ENCODE measurements at places on chromosomes 16 and 17.
A peak's percentile ranks its signal among the peaks of the same experiment; 100 is the strongest.

GRCh38 chr17:50818921-50819657, 16.3 kb upstream of the WFIKKN2 start:
- no peak for DNase-seq

DNA sequence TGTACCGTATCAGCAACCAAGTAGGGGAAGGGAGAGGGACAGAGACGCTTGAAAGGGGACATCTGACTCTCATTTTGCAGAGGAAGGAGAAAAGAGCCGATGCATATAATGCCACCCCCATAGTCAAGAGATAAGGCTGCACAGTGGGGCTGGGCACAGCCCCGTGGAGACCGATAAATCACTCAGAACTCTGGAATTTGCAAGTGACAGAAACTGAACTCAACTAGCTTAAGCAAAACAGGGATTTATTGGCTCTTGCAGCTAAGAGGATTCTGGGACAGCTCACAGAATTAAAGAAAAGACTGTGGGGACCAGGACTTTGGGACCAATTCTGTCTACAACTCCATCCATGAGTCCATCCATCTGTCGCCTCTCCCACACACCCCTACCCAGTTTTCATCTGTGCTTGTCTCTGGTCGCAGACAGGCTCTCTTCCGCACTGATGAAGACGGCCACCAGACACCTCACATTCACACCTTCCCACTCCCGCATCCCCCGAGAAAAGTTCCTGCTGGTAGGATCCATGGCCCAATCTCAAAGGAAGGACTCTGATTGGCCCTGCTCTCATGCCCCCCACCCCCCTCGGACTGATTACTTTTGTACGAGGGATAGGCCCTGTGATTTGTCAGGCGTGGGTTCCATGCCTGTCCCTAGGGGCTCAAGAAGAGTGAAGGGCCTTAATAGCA, 105.9 kb upstream of the RPL38 start:
- DNase-seq: no peak

GRCh38 chr16:54953461-54953860, 22.8 kb downstream of the IRX5 start:
- no peak for DNase-seq

GRCh38 chr16:997440-998051, 16.0 kb downstream of the SOX8 start:
- no peak for DNase-seq

DNA sequence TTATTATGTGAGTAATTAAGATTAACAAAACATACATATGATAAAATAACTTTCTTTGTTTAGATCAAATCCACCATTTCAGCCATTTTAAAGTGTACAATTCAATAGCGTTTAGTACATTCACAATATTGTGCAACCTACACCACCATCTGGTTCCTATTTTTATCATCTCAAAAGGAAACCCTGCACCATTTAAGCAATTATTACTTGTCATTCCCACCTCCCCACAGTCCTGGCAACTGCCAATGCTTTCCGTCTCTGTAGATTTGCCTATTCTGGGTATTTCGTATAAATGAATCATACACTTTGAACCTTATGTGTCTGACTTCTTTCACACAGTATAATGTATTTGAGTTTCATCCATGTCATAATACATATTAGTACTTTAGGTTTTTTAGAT, 162.5 kb upstream of the CNTNAP4 start:
- no peak for DNase-seq

- no peak for DNase-seq
Observed at GRCh38 chr17:12386225-12386624, 279.5 kb upstream of the MYOCD start.

GRCh38 chr16:84992717-84993075, 18.6 kb downstream of the ZDHHC7 start:
- DNase-seq: no peak

DNA sequence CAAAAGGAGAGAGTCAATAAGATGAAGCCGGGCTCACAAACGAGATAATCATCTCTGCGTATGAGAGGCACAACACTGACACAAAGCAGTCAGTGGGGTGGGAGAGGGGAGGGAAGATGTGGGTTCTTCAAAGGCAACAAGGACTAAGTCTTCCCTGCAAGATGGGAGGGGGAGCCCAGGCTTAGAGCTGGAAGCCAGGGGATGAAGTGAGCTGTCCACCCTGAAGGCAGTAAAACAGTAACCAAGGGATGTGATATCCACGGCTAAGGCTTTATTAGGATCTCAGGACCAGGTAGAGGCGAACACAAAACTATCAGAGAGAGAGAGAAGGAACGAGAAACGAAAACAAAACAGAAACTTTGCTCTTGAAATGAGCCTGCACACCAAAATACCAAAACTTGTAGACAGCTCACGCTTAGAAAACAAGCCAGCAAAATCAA, 115.9 kb downstream of the DYNLRB2 start:
- DNase-seq: no peak

DNA sequence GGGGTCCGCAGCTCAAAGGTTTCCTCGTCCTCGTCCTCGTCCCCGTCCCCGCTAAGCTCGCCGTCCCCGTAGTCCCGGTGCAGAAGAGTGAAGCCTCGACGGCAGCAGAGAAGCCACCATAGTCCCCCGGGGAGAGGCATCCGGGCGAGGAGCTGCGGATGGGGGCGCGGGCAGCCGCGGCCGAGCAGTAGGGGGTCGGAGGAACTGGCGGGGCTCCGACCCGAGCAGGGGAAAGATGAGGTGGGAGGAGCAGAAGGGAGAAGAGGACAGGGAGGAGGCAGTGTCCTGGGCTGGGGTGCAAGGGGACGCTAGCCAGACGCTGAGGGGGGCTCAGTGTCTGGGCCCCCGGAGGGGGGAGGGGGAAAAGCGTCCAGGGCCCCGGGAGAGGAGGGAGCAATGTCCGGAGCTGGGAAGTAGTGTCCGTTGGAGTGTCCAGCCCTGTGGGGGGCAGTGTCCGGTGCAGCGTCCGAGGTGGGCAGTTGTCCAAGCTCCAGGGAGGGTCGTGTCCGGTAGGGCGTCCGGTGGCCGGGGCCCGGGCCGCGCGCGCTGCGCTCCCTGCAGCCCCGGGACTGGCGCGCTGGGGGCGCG, at the start of gene PLEKHH3:
Gene PLEKHH3, minus strand, starts transcription at position 571 of the 588 bp plus-strand sequence. Its CDS starts 431 bp downstream, at position 140.
- DNase-seq: peak; percentile 61

DNA sequence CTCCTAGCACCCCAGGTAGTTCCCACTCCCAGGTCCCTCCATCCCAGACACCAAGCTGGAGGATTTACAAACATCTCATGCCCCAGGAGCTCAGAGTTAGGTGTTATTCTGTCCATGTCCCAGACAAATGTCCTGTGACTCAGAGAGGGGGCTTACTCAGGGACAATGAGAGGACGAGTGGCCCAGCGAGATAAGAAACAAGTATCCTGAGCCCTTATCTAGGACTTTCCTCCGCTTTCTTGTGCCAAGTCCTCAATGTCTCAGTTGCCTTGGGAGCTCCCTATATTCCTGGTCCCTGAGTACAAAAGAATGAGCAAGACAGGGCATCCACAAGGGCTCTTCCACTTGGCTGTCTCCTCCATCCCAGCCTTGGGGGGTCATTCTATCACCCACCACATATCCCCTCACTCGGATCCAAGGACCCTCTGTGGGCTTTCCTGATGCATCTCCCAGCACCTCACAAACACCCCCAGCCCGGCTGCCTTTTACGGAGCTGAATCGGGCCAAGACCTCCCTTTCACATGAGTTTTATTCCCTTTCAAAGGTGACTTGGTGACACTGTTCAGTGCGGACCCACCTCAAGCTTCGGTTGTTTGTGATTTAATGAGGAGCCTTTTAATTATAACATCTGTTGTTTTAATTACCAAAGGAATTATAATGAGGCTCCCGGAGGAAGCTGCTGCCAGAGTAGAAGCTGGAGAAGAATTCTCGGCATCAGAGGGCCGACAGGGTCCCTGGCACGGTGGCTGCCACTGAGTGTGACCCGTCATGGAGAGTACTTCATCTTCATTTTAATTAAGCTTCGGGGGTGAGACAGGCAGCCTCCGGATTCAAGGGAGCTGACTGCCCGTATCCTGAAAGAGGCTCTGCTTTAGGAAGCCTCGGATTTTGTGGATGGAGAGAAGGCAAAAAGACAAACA, 121.5 kb downstream of the WSCD1 start:
- DNase-seq: no peak

- no peak for DNase-seq
Observed at GRCh38 chr16:49089039-49089438, 192.6 kb downstream of the CBLN1 start.

DNA sequence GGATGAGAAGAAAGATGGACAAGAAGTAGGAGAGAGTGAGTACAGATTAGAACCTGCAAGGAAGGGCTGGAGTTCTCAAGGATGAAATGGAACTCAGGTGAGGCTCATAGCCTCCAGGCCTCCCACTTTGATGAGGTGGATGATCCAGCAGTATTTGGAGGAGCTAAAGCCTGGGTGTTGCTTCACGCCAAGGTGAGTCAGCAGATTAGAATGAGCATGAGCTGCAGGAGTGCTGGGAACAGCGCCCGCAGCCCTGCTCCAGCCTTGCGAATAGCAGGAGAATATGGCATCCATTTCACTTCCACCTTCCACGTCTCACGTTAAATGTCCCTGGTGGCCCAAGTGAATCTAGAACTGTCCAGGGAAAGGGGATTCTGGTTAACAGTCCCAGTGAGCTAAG, 94.4 kb upstream of the CPHXL start:
- no peak for DNase-seq

- DNase-seq: no peak
Observed at GRCh38 chr16:57504001-57504400, 17.7 kb upstream of the DOK4 start.

DNA sequence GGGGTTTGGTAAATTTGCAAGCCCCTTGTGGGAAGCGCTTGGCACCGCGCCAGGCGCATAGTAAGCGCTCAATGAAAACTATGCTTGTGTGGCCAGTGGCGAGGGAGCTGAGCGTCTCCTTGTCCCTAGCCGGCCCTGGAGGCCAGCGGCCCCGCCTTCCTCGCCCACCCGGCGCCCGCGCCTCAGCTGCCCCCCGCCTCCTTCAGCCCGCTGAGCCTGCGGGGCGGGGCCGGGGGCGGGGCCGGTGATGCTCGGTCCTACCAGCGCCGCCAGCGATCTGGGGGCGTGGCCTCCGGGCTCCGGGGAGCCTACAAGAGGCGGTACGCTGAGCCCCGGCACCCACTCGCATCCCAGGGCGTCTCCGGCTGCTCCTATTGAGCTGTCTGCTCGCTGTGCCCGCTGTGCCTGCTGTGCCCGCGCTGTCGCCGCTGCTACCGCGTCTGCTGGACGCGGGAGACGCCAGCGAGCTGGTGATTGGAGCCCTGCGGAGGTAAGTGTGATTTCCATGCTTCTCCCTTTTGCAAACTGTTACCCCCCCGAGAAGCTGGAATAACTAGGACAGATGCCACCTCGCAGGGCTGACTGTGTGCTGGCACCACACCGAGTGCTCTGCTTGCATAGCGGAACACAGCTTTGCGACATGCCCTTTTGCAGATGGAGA, at the start of gene CRISPLD2:
Gene CRISPLD2, plus strand, starts transcription at position 342 of the 661 bp plus-strand sequence. CDS start 18,511 bp downstream, outside the sequence.
- DNase-seq: peak; percentile 93

DNA sequence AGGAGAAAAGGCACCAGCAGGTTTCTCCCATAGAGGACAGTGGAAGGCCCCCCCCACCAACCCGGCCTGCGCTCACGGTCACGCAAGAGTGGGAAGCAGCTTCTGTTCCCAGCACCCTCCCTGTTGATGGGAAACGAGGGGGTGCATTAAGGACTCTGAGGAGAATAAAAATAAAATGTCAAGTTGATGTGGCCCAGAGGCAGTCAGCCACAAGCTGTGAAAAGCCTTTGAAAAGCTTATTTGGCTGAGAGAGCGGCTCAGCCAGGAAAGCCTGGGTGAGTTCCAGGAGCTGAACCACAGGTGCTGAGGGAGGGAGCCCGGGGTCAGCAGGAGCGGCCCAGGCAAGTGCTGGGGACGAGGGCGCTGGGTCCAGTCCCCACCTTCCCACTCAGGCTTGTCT, 26.9 kb upstream of the SPATA32 start:
- DNase-seq: peak; percentile 85

GRCh38 chr17:27456681-27457359, 572 bp downstream of the KSR1 start:
- DNase-seq: no peak

- no peak for DNase-seq
Observed at GRCh38 chr16:84334058-84334457, 34.3 kb upstream of the ATP2C2 start.

- DNase-seq: no peak
Observed at GRCh38 chr16:75590920-75591843, 25.0 kb downstream of the GABARAPL2 start.

DNA sequence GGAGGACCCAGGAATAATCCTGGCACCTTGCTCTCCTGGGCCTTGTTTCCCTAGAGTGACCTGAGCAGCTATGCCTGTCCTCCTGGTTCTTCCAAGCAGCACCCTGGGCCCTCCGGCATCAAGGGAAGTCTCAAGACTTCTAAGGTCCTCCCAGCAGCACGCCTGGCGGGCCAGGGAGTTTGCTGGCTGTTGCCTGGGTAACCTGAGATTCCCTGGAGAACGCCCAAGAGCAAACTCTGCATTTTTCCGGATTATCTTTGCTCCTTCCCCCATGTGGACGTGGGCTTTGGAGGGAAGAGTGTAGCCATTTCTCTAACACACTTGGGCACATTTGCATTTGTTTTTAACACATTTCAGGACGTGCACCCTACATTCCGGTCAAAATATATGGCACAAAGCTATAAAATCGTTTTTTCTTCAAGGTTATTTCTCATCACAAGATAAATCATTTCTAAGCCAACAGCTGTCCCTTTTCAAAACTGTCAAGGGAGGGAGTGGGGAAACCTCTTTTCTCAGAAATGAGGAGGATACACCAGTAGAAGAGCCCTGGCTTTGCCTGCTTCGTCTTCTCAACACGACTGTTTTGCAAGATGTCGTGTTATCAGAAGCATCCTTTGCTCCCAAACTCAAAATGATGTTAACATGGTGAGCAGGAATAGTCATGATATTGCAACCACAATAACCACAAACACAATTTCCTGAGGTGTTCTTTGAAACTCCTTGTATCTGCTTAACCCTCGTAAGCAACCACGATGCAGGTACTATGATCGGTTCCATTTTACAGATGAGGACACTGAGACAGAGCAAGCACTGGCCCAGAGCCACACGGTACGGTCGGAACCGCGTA, 116.5 kb downstream of the ADCY9 start:
- DNase-seq: no peak

DNA sequence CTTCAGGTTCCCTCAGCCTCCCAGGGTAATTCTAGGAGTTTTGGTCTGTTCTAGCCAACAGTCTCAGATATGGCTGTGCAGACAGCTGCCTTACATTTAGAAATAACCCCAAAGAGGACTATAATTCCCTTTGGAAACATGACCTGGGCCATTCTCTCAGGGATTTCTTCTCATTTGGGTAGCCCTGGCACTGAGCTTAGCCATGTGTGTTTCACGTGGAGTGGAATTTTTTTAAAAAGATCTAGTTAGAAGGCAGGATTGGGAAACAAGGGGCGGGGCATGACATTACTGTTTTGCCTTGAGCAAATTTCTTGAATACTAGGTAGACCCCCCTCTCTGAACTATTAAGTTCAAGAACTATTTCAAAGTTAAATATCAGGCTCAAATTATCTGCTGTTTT, 29.6 kb upstream of the MRC2 start:
- no peak for DNase-seq

- DNase-seq: no peak
Observed at GRCh38 chr17:27352448-27353032, 58.6 kb downstream of the WSB1 start.

GRCh38 chr17:41258406-41258805, 3.2 kb downstream of the KRTAP9-9 start:
- no peak for DNase-seq
